ENCODE measurements at places on chromosomes 12 and 14.

DNA sequence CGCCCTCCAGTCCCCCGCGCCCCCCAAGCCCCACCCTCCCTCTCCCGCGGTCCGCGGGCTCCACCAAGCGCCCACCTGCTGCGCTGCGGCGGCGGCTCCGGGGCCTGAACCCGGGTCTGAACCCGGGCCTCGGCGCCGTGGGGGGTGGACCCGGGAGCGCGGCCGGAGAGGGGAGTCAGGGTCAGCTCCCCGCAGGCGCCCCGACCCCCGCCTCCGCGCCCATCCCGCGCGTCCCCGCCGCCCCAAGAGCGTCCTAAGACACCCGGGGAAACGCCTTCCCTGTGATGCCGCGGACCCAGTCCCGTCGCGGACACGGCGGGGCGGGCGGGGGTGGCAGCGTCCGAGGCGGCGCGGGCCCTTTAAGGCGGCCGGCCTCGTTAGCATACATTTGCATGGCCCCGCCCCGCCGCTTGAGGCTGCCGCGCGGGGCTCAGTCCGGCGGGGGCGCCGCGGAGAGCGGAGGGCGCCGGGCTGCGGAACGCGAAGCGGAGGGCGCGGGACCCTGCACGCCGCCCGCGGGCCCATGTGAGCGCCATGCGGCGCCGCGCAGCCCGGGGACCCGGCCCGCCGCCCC is at the start of gene MMP17:
Gene MMP17 (plus strand): TSS at position 433 of the 574 bp plus-strand sequence. CDS start 102 bp downstream, at position 535.
- DNase-seq, result peak; percentile 45

DNA sequence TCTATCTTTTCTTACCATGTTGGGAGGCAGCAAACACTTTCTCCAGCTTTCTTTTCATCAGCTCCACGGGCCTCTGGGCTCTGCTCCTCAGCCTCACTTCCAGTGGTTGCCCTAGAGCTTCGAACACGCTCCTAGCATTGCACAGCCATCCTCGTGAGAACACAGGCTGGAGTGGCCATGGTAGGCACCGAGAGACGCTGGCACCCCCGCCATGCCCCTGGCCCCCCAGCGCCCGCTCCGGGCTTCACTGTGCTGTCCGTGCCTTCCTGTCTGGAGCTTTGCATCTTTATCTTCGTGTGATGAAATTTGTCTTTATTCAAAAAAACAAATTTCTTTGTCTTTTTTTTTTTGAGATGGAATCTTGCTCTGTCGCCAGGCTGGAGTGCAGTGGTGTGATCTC is 352.2 kb downstream of the TMEM121 start:
- no peak for DNase-seq

DNA sequence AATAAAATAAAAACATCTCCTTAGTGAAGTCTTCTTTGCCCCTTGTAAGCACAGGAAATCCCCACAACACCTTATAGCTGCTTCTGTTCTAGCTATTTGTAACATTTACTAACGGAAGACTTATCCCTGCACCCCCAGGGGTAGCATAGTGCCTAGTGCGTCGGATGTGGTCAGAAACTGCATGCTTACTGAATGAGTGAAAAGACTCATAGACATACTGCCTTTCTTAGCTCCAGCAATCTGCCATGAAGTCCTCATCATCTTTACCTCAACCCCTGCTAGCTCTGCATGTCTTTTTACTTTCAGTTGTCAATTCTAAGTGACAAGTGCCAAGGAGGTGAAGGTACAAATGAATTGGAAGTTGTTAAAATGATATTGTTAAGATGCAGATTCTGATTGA is 12.9 kb downstream of the RIOX1 start:
- DNase-seq, result no peak

DNA sequence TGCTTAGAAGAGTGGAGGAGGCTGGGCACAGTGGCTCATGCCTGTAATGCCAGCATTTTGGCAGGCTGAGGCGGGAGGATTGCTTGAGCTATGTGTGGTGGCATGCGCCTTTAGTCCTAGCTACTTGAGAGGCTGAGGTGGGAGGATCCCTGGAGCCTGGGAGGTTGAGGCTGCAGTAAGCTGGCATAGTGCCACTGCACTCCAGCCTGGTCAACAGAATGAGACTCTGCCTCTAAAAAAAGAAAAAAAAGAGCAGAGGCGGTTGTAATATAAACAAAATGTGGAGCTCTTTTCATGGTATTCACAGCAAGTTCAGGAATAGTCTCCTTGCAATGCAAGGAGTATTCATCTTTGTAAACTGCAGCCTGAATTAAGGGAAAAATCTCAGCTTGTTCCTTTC is 27.2 kb downstream of the ARID2 start:
- no peak for DNase-seq

DNA sequence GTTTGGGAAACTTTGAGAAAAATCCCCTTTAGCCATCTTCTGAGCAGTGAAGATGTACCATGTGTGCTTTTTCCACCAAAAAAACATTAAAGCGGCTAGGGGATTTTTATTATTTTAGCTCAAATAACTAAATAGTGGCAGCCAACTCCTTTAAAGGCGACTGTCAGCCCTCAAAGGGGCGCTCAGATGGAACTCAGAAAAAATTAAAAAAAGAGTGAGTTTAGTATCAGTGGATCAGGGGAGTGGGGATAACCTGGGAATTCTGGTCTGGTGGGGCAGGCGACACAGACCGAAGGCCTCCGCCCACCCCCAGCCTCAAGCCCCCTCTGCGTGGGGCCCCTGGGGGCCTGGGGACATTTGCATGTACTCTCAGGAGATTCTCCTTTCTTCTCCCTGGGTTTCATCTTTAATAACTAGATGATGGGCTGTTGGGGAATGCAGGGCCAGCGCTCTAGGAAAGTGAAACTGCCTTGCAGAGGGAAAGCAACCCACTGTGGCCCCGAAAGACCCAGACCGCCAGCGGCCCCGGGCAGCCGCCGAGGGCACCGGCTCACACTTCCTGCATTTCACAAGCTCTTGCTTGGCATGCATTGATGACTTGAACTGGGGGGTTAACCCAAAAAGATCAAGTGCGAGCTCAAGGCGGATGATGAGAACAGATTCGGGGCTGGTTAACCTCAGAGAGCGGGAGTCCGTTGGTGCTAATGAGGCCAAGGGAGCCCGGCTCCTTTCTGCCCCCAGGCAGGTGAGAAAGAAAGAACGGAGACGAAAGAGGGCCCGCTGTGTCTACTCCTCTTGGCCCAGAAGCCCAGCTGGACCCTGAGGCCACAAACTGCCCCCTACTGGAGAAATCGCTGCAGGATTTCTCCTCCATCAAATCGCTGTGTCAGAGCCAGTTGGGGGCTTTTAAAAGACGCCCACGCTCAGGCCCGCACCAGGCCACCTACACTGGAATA is 7.3 kb upstream of the BATF start:
- DNase-seq, result no peak

- DNase-seq, result no peak
These were observed 13.9 kb downstream of the EVL start for GRCh38 chr14:100078997-100079725.

DNA sequence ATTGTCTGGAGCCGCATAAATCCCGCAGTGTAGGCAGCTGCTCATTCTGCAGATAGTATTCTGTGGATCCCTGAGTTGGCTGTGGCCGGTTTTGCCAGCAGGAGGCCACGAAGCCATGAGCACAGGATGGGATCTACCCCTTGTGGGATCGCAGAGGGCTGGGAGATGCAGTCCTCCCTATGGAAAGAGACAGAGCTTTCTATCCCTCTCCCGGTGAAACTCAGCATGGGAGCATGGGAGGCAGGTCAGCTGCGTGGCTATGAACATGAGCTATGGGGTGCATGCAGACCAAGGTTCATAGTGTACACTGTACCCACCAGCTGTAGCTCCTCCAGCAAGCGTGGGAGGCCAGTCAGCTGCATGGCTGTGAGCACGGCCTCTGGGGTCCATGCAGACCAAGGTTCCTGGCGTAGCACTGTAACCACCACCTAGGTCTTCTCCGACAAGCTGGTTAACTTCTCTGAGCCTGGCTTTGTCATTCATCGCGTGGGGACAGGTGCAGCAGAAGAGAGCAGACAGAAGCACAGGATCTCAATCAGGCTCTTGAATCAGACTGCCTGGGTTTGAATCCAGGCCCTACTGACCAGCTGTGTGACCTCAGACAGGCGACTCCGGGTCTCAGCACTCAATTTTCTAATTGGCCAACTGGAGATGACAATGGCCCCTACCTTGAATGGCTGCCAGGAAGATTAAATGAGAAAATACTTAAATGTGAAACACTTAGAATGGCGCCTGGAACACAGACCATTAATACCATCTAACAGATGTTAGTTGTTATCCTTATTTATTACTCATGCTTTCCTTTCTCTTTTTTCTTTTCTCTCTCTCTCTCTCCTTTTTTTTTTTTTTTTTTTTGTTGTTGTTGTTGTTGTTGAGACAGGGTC is 6.0 kb downstream of the BDKRB1 start:
- no peak for DNase-seq

DNA sequence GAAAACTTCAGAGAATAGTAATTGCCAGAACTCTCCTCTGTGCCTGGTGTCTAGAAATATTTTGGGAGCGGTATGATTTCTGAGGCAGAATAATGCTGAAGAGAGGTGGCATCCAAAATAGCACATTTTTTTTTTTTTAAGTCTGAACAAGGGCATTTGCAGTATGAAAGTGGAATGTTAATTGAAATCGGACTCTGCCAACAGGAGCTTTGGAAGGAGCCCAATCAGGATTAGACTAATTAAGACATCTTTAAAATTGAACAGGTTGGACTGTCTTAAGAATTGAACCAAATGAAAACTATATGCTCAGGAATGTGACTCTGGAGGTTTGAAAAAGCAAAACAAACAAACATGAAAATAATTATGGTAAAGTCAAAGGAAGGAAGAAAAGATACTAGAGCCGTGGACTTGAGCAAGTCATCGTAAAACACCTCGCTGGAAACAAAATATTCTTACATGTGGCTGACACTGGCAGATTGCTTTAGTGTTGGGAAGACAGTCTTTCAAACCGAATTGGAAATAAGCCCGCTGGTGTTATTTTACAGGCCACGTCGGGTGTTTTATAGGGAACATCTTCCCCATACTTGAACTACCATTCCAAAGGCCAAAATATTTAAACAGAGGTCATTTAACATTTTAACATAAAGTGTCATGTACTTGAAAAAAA is 436.3 kb downstream of the VRK1 start:
- no peak for DNase-seq

DNA sequence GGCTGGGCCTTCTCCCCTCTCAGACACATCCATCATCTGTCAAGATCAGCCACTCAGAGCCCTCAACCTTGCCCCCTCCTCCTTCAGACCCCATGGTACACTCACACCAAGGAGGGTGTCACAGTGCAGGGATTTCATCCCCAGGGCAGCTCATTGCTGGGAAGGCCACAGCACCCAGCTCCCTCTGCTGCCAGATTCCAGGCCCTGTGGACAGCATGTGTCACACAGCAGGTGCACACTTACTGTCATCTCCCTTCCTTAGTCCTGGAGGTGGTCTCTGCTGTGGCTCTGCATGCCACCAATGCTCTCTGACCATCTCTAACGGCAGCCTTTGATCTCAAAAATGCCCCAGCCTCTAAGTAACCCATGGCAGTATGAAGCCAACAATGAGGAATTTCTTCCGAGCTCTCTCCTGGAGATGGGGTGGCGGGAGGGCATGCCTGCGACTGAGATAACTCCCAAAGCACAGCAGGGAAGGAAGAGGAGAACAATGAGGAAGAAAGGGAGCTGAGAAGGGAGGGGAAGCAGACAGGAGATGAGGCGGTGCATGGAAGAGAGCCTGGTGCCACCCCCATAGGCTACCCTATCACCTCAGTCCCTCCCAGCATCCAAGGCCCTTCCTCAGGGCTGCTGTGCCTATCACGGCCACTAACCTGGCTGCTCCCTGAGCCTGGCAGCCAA is 101.0 kb downstream of the SINHCAF start:
- DNase-seq, result no peak

GRCh38 chr12:102753802-102754201 is 163.2 kb downstream of the PAH start:
- DNase-seq, result no peak

GRCh38 chr12:123029550-123029949 is 49.1 kb downstream of the ARL6IP4 start:
- DNase-seq, result no peak

- peak; percentile 51 for DNase-seq
These were observed 380.1 kb downstream of the RAD51B start for GRCh38 chr14:68199554-68200151.

GRCh38 chr12:32148372-32148771 is 41.7 kb downstream of the BICD1 start:
- DNase-seq, result no peak

- DNase-seq, result no peak
These were observed 265.6 kb upstream of the GARIN6 start for GRCh38 chr12:99381992-99382391.

- no peak for DNase-seq
These were observed 4.7 kb upstream of the SLC2A14 start for GRCh38 chr12:7877420-7877819.

GRCh38 chr12:12350868-12351463 is 924 bp upstream of the MANSC1 start:
- peak; percentile 27 for DNase-seq

- no peak for DNase-seq
These were observed 190.1 kb upstream of the PRMT8 start for GRCh38 chr12:3300833-3301401.

GRCh38 chr12:16913832-16914490 is 308.0 kb upstream of the LMO3 start:
- DNase-seq, result no peak

- no peak for DNase-seq
These were observed 171.8 kb downstream of the BTG1 start for GRCh38 chr12:91973813-91974212.

- no peak for DNase-seq
These were observed 14.4 kb upstream of the FIGNL2 start for GRCh38 chr12:51862947-51863346.

- no peak for DNase-seq
These were observed 81.2 kb downstream of the ANO4 start for GRCh38 chr12:100875771-100876170.

DNA sequence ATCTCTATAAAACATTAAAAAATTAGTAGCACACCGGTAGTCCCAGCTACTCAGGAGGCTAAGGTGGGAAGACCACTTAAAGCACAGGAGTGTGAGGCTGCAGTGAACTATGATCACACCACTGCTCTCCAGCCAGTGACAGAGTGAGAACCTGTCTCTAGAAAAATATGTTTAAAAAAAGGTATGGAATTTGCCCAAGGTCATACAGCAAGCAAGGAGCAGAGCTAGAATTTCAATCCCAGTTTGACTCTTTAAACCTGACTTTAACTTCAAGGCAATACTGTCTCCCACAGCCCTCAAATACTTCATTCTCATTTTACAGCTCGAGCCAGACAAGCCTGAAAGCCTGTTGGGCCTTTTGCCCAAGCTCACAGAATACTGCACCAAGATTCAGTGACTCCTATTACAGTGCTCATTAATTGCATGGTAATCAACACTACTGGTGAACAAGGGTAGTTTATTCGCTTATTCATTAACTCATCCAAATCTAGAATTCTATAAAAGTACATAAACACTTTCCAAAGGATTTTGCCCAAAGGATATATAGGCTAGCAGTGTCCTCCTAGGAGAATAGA is 8.0 kb downstream of the HECTD4 start:
- no peak for DNase-seq
